ENCODE measurements at places on chromosomes 5 and 9.

DNA sequence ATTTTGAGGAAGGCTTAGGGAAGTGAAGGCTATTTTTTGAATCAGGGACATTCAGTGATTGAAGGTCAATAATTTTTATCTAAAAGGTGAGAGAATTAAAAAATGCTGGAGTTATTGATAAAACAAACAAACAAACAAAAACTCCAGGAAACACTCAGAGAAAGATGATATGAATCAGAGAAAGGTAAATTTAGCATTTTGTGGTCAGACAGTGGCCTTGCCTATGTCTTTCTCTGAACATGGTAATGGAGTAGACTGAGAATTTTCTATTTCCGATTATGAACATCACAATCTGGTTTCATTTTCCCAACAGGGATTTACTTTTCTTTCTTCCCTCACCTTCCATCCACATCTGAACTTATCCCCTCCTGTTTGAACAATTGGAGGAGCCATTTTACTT is 353.6 kb upstream of the RIOK2 start:
- no peak for DNase-seq

DNA sequence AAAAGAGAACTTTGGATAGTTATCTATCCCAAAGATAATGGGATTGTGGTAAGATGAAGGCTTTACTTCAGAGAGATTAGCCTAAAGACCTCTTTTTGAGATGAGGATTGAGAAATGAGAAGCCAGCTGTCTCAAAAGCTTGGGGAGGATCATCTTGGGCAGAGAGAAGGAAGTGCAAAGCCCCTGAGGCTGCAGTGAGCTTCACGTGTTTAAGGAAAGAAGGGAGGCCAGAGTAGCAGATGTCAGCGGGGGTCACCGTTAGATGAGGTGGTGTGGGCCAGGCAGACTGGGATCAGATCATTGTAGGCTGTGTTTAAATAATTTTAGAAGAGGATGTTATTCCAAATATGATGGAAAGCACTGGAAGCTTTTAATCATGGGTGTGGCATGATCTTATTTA is 270.1 kb downstream of the ARHGEF28 start:
- no peak for DNase-seq

GRCh38 chr5:30894811-30895210 is 298.7 kb upstream of the CDH6 start:
- DNase-seq, result no peak

GRCh38 chr5:148816782-148817181 is 9.6 kb upstream of the ADRB2 start:
- no peak for DNase-seq

DNA sequence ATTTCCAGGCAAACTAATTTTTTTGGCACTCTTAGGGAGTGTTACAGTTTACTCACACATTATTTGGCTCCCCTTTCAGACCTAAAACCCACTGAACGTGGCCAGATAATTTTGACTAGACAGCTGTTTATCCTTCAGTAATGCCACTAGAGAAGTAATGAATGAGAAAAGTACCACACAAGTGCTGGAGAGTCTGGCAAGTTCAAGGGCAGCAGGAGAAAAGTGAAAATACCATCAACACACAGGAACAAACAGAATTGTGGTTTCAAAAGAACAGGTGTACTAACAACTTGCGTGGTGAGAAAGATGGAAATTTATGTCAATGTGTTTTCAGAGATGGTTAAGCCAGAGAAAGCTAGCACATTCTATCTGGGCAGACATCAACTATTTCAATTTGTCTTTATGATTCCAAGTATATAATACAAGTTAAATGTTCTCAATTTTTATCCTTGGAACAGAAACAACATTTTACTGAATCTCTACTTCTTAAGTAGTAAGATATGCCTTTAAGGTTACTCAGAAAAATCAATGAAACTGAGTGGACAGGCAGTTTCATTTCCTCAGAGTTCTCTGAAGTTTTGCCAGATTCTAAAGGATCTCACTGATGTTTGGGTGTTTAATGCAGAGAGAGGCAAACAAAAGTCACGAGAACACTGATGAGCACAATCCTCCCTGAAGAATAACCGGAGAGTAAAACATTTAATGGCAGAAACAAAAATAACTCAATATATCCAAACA is 91.0 kb downstream of the ARSB start:
- DNase-seq, result no peak

DNA sequence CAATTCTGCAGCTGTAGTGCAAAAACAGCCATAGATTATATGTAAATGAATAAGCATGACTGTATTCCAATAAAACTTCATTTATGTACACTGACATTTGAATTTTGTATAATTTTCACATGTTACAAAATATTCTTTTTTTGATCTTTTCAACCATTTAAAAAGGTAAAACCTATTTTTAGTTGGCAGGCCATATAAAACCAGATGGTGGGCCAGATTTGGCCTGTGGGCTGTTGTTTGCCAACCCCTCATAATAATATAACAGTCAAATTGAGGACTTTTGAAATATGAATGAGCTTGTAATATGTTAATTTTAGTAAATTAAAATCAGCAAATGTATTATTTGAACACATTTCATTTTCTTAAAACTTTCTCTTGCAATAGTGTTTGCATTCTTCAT is 913.4 kb downstream of the TLE1 start:
- DNase-seq, result no peak

- DNase-seq, result no peak
These were observed 537.8 kb upstream of the BRINP1 start for GRCh38 chr9:119907056-119907455.

DNA sequence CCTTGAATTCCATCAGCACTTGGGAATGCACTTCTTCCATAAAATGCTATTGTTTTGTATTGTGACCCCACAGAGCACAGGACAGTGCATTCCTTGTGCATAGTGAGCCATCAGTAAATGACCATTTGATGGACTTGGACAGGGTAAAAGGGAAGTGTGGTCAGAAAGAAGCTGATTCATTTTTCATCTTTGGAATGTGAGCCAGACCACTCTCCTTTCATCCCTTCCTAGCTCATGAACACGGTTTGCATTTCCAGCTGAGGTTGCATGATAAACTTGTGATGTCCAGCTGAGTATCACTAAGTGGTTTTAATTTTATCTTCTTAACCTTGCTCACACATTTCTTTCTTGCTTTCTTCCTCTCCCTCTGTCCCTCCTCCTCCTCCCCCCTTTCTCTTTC is 101.3 kb downstream of the NUDT12 start:
- no peak for DNase-seq

DNA sequence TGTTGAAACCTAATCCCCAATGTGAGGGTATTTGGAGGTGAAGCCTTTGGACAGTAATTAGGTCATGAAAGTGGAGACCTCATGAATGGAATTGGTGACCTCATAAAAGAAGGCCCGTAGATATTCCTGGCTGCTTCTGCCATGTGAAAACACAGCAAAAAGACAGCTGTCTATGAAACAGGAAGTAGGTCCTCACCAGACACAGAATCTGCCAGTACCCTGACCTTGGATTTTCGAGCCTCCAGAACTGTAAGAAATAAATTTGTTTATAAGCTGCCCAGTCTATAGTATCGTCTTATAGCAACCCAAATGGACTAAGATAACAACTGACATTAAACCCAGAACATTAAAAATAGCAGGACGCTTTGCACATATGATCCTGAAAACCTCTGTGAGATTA is 371.1 kb downstream of the SPOCK1 start:
- no peak for DNase-seq

- no peak for DNase-seq
These were observed 289.4 kb downstream of the EFNA5 start for GRCh38 chr5:107381189-107381856.

GRCh38 chr5:173720953-173721600 is 104.6 kb upstream of the BOD1 start:
- DNase-seq, result no peak

GRCh38 chr5:149206524-149207141 is 65.0 kb upstream of the AFAP1L1 start:
- DNase-seq, result peak; percentile 26

DNA sequence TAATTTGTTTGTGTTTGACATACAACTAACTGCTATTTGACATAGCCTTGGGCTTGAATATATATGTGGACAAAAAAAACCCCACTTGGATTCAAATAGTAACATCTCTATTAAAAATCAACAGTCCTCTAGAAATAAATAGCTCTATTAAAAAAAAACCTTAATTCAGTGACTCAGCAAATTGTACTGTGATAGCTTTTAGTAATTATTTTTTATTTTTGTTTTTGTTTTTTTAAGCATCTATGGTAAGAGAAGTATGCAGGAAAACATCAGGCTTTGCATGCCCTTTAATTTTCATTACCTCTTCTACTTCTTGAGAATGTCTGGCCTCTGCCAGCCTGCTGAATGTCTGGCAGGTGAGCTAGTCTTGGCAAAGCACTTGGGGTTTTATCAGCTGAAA is 300.7 kb downstream of the NPR3 start:
- no peak for DNase-seq

DNA sequence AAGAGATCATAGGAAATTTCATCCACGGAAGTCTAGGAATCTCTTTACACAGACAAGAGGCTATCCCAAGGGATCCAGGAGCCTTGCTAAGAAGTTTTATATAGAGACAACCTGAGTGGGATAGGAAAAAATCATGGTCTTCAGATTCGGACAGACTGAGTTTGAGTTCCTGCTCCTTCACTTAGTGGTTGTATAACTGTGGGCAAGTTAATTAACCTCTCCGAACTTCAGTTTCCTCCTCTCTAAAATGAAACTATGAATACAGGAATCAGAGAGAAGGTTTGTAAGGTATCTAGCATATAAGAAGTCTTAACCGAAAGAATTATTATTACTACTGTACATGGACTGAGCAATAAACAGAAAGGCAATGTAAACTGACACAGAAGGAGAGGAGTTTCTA is 35.1 kb downstream of the NR2F1-AS1 start:
- DNase-seq, result no peak

GRCh38 chr5:140342287-140342686 is 4.1 kb downstream of the HBEGF start:
- no peak for DNase-seq

DNA sequence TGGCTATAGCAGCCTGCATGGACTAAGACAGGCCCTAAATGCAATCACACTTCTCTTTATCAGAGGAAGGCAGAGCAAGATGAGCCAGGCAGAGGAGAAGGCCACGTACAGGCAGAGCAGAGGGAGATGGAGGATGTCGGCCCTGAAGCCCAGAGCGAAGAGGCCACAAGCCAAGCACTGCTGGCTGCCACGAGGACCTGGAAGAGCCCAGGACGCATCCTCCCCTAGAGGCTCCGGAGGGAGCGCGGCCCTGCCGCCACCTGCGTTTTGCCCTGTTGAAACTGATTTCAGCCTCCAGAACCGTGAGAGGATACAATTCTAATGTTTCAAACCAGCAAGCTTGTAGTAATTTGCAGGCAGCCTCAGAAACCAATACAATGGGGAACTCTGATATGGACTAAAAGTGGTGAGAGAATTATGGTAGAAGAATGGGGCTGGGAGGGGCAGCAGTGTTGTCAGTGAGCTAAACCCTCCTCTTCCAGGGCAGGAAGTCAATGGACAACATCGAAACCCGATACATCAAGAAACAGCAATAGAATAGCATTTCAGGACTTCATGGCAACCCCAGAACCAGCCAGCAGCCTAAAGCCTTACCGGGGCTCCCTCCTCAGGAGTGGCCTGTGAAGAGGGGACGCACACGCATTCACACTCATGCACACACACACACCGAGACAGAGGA is 32.6 kb downstream of the ADAMTS2 start:
- DNase-seq, result no peak

DNA sequence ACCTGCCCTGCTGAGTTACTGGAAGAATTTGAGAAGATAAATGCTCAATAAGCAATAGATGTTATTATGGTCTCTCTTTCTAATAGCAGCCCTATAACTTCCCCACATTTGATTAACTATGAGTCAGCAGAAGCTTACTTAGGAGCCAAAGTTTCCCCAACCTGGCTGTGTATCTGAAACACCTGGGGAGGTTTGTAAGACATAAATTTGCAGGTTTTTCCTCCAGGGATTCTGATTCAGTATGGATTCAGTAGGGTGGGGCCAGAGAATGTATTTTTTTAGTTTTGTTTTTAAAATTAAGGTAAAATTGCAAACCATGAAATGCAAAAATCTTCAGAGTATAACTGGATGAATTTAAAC is 44.9 kb upstream of the GNPDA1 start:
- peak; percentile 43 for DNase-seq

- DNase-seq, result no peak
These were observed 107.2 kb downstream of the C5orf15 start for GRCh38 chr5:133861161-133861737.

DNA sequence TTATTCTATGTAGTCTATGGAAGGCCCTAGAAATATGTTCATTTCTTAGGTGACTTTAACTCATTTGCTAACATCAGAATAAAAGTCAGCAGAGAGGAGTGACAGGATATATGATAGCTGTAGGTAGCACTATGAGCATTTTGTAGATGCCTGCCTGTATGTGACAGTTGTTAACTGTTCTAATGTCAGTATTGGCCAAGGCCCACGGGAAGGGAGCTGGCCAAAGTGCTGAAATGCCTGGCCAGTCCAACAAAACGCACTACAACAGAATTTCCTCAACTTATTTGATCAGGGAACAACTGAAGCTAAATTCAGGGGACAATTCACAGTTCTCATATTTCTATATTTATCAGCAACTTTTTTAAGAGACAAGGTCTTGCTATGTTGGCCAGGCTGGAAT is 20.8 kb downstream of the SV2C start:
- DNase-seq, result no peak

- no peak for DNase-seq
These were observed 142.5 kb downstream of the GABRB2 start for GRCh38 chr5:161403996-161404395.

GRCh38 chr9:134598884-134599245 is 42.7 kb upstream of the COL5A1 start:
- DNase-seq, result no peak

- DNase-seq, result no peak
These were observed 2.0 kb upstream of the RICTOR start for GRCh38 chr5:39076101-39076756.

GRCh38 chr5:141919218-141920119 is 4.2 kb upstream of the DELE1 start:
- no peak for DNase-seq

DNA sequence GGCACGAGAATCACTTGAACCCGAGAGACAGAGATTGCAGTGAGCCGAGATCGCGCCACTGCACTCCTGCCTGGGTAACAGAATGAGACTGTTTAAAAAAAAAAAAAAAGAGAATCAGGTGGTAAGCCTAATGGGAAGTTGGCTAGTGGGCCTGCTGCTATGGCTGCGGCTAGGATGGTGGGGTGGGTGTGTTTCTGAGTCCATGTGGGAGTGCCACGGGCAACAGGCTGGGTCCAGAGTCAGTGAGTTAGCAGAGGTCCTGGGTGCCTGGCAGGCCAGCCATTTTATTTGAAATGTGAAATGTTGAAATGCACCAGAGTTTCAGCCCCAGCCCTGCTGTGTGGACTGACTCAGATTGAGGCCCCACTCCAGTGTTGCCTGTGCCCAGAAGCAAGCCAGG is 37.8 kb downstream of the JADE2 start:
- no peak for DNase-seq
